ENCODE measurements at places on chromosomes 3 and 15.

DNA sequence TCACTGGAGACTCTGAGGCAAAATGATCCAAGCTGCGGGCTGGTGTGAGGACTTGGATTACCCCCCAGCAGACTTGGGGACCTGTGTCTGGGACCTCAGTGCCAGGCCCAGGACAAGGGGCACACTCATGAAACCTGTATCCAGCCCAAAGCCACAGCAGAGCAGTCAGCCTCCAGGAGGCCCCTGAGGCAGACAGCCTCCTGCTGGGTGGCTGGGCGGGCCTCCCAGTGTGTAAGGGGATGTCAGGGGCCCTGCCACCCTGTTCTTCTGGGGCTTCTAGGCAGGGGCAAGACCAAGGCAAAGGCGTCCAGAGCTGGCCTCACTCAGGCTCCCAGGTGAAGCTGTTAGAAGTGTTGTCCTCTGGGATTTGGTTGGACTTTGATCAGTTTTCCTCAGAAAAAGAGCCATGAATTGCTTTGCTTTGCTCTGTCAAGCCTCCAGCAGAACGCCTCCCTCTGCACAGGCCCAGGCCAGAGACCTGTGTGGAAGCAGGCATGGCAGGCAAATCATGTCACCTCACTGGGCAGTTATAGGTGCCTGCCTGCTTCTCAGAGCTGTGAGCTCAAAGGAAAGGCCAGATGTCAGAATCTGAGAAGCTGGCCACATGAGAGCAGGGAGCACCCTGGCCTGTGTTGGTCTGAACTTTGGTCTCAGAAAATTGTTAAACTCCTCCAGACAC, 77.4 kb downstream of the SMAD6 start:
- no peak for DNase-seq

DNA sequence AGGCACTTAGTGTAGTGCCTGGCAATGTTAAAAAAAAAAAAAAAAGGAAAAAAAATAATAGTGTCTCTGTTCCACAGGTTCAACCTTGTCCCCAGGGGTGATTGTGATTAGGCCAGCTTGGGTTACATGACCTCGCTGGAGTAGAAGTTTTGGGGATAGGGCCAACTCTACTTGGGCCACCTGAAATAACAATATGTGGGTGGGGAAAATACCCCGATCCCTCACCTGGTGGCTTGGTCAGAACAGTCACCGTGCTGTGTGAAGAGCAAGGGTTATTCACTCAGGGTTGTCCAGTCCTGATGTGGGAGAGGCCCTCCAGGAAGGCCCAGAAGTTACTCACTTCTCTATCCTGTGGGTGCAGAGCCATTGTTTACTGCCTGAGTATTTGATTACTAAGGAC, 19.5 kb downstream of the XYLB start:
- DNase-seq, result no peak

- DNase-seq, result no peak
Observed at GRCh38 chr3:154169796-154170110, 48.6 kb downstream of the ARHGEF26 start.

GRCh38 chr15:60824196-60824595, 345.3 kb upstream of the ICE2 start:
- no peak for DNase-seq

DNA sequence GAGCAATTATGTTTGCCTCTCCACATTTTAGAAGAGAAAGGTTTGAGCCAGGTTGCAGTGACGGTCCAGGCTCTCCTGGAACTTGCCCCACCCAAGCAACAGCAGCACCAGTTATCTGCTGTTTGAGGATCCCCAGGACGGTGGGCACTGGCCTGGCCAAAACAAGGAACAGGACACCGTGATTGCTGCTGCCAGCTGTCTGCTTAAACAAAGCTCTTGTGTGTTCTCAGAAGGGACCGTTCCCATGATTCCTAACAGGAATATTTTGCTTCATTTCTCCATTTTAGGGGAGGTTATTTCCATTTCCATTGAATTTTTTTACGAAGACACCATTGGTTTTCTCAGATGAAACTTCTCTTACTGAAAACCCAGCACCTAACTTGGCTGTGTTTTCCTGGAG, 66.4 kb upstream of the RPL35A start:
- DNase-seq, result no peak

- no peak for DNase-seq
Observed at GRCh38 chr3:2098398-2099027, at the start of gene CNTN4. Gene CNTN4 (plus strand): TSS chr3:2098866.

DNA sequence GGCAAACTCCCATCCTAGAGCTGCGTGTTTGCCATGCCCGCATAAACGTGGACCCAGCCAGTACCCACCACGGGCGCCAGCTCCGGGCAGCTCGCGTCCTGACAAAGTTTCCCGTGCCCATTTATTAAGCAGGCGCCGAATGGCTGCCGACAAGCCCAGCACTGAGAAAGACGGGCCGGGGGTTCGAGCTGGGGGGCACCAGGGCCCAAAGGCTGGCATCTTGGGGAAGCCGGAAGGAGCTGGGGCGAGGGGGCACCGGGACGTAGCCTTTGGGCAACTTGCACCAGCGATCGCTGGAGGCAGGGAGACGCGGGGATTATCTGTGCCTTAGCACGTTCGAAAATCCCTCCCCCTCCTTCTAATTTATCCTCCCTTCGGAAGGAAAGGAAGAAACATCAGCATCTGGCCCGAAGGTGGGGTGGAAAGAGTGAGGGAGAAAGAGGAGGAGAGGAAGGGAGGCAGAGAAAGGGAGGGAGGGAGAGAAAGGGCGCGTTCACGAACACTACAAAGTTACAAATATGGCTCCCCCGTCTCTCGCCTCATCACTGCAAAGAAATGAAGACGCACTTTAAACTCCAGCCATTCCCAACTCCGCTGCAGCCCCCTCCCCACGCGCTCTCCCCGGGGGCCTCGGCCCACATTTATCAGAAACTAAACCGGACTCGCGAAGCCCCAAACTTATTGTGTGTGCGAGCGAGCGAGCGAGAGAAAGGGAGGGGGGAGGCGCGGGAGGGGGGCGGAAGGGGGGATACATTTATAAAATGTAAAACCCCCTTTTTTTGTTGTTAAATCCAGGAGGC, 1.0 kb downstream of the ANP32A start:
- peak; percentile 27 for DNase-seq

- DNase-seq, result no peak
Observed at GRCh38 chr15:27499719-27500118, 528.7 kb downstream of the GABRG3 start.

DNA sequence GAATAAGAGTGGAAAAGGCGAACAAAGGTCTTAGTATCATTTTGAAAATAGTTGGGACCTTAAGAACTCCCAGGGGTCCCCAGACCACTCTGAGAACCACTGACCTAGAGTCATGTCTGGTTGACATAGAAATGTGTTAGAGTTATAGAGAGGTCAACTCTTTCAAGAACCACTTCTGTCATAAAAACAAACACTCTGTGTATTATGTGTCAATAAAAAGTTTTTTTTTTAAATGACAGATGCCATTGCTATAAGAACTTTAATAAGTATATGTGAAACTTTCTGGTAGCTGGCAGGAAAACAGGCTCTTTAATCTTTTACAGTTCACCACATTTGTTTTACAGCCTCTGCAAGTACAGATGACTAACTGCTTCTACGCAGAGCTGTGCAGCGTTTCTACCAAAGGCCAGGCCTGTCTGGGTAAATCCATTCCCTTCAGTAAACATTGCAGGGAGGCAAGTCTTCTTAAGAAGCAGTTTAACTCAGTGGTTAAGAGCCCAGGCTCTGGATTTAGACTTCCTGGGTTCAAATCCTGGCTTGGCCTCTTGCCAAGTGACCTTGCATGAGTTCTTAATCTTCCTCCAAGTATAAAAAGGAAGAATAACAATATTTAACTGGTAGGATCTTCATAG, 56.6 kb downstream of the RFTN1 start:
- DNase-seq, result peak; percentile 7

GRCh38 chr15:30985081-30985531, 6.3 kb downstream of the MTMR10 start:
- DNase-seq, result no peak

GRCh38 chr3:88180398-88180999, 30.7 kb downstream of the C3orf38 start:
- peak; percentile 52 for DNase-seq

GRCh38 chr15:67331676-67332075, 77.1 kb downstream of the IQCH start:
- DNase-seq, result no peak

- DNase-seq, result no peak
Observed at GRCh38 chr3:47678446-47679338, 100.0 kb upstream of the CSPG5 start.

GRCh38 chr3:192867645-192868044, 50.0 kb downstream of the MB21D2 start:
- no peak for DNase-seq

GRCh38 chr15:47376190-47376589, 341.1 kb upstream of the SEMA6D start:
- DNase-seq, result no peak

- no peak for DNase-seq
Observed at GRCh38 chr15:68672781-68673205, 94.0 kb downstream of the CORO2B start.

DNA sequence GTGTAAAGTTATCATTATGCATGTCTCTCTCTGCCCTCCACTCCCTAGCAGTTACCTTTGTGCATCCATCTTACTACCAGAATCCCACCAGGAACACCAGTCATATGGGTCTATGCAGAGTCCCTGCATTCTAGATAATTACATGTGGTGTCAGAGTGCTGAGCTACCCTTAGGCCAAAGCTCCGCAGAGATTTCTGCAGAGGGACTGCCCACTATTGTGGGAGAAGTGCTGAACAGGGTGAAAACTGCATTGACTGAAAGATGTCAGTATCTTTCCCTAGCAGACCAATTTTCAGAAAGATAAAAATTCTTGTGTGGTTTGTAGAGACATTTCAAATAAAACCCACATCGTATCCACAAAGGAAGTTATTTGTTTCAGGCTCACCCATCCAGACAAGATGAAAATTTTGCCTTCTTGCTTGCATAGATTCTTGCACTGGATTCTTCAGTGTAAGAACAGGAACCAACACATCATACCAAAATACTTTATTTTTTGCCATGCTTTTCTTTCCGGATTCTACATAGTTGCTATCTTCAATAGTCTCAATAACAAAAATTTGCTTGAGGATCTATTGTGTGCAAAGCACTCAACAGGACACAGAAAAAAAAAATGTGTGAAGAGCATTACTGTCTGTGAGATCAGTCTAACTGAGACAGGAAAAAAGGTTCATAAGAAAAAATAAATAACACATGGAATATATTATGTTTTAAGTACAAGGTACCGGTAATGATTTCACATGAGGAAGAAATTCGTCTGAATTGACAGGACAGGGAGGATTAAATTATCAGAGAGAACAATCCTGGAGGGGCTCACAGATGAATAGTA, 32.0 kb upstream of the CCDC80 start:
- no peak for DNase-seq

- no peak for DNase-seq
Observed at GRCh38 chr3:196193133-196193735, 18.0 kb downstream of the ZDHHC19 start.

DNA sequence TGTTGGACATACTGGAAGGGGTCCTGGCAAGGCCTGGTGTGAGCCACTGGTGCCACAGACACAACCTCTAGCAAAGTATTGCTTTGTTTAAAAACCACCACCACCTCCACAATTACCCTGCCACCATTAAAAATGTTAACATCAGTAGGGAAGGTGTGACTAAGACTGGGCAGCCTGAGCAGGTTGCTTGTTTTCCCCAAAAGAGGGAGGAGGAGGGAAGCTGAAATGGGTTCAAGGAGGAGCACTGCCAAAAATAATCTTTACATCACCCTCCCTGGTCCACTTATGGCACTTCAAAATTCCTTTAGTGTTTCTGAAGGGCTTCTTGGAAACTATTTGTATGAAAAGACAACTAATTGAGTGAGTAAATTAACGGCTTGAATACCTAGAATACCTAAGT, 99.8 kb upstream of the FGF7 start:
- no peak for DNase-seq

DNA sequence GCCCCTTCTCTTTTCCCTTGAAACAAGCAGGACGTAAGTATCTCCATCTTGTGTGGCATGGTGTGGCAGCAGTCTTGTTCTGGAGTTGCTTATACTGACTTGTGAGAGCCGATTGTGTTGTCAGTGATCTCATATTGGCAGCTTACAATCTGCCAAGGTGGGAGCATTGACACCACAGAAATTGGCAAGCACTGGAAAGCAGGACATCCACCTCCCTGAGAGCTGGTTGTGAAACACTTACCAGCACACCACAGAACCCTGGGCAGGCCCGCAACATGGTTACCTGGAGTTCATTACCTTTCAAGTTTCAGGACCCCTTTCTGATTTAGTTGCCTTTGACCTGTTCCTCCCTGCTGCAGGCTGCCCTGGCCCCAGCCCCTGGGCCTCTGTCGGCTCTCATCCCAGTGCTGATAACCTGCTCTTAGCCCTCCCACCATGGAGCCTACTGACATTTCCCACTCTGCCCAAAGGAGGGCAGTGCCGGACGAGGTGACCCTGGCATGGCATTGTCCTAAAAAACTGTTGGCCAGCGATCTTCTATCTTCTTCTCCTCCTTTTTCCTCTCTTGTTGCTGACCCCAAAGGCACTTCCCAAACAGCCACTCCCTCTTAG, 10.6 kb upstream of the ATP2B2 start:
- no peak for DNase-seq

DNA sequence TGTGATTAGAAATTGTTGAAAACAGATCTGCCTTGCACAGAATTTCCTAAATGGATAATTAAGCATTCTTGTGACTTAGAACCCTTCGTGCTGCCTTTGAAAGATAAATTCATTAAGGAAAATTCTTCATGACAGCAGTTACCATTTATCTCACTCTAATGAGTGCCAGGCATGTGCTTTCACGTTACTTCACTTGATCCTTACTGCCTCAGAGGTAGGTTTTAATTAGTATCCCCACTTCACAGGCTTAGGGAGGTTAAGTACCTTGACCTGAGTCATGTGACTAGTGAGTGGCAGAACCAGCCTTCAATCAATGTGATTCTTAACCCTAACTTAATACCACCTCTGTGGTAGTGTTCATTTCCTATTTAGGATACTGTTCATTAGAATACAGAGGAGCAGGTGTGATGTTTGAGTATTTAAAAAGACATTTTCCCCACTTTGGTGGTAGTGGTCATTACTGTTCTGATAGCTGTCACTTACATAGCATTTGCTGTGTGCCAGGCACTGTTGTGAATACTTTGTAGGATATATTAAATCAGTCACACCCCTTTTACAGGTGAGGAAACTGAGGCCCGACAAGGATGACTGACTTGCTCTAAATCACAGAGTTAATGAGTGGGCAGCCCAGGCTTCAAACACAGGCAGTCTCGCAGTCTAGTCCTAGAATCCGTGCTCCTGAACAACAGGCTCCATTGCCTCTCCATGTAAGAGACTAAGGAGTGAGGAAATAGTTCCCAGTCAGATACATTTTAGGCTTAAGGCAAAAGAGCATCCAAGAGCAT, 57.9 kb downstream of the RLBP1 start:
- no peak for DNase-seq

DNA sequence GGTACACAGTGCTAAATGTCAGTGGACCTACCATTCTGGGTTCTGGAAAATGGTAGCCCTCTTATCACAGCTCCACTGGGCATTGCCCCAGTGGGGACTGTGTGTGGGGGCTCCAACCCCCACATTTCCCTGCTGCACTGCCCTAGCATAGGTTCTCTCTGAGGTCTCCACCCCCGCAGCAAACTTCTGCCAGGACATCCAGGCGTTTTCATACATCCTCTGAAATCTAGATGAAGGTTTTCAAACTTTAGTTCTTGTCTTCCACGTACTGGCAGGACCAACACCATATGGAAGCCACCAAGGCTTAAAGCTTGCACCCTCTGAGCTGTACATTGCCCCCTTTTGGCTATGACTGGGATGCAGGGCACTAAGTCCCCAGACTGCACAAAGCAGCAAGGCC, 788.2 kb upstream of the ALCAM start:
- DNase-seq, result no peak

Data from CD4-positive, alpha-beta T cell treated with Interleukin-2 at 100 ng/mL for 4 hours (primary cell).